ENCODE measurements at places on chromosomes 11 and 22.

DNA sequence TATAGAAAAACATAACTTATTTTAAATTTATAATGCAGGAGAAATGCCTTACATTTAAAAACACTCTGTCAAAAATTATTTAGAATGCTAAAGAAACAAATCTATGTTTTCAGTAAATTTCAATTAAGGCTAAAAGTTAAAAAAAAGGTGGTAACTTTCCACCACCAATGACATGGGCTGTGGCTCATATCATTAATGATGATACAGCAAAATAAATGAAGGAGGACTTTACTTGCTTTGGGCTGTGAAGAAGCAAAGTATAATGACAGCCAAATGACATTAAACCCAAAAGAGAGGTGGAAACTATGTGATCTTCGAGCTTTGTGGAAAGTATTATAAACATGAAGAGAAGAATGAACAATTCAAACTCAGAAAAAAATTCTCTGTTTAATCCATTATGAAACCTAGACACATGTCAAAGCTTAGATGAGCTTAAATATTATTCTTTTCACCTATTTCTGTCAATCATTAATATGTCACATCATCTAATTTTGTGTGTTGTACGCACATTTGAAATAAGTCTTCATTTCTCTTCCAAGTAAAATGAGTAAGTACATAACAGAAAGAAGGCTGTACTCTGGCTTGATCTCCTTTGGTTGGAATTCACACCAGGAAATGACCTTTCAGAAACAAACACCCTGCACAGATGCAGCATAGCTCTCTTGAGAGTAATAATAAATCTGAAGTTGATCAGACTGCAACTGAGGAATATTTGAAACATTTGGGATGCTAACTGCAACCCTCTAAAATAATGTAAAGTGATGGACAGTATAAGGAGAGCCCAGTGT is 265.8 kb downstream of the TTC28 start:
- H3K4me1 ChIP-seq, result peaks cover 41% of the 10 kb centered on the region
- peak overlapping the region; percentile 60 for H3K27ac ChIP-seq
- H3K36me3 ChIP-seq, result no peaks in the 10 kb centered on the region

- no peak overlapping the region for H3K27ac ChIP-seq
- H3K4me3 ChIP-seq, result peak overlapping the region; percentile 76
- DNase-seq, result no peak
- H3K27me3 ChIP-seq, result peaks cover 34% of the 10 kb centered on the region
These were observed 615 bp downstream of the FADS3 start for GRCh38 chr11:61890529-61891330.

DNA sequence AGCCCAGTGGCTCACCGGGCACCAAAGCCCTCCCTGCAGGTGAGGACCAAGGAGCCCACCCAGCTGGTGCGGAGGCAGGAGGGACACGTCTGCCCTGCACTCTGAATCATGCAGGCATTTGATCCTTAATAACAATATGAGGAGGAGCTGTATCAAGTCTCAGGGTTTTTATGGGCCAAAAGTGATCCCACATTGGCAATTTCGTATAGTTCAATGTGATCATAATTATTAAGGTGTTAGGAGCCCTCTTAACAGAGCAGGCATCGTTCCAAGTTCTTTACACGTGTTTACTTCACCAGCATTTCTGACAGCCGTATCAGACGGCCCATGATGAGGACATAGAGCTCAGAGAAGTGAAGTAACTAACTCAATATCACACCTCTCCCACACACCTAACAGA is 91.9 kb upstream of the PRR5 start:
- H3K36me3 ChIP-seq, result no peaks in the 10 kb centered on the region
- H3K4me3 ChIP-seq, result no peak overlapping the region
- H3K27ac ChIP-seq, result no peak overlapping the region
- H3K27me3 ChIP-seq, result peaks cover 34% of the 10 kb centered on the region

DNA sequence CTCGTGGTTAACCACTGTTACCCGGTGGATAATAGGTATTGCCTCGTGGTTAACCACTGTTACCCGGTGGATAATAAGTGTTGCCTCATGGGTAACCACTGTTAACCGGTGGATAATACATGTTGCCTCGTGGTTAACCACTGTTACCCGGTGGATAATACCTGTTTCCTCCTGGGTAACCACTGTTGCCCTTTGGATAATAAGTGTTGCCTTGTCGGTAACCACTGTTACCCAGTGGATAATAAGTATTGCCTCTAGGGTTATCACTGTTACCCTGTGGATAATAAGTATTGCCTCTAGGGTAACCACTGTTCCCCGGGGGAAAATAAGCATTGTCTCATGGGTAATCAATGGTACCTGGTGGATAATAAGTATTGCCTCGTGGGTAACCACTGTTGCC is 15.0 kb upstream of the NXPE4 start:
- H3K27ac ChIP-seq, result no peak overlapping the region
- DNase-seq, result no peak
- H3K4me3 ChIP-seq, result no peak overlapping the region
- H3K4me1 ChIP-seq, result no peaks in the 10 kb centered on the region

GRCh38 chr11:66335531-66336233 is 552 bp downstream of the RIN1 start:
- no peaks in the 10 kb centered on the region for H3K27me3 ChIP-seq
- H3K36me3 ChIP-seq, result no peaks in the 10 kb centered on the region
- H3K4me3 ChIP-seq, result peak overlapping the region; percentile 90
- peak; percentile 59 for DNase-seq
- peaks cover 27% of the 10 kb centered on the region for H3K4me1 ChIP-seq

GRCh38 chr11:61164606-61165424 is 3.6 kb upstream of the VPS37C start:
- no peak for DNase-seq
- no peaks in the 10 kb centered on the region for H3K36me3 ChIP-seq
- peaks cover 3% of the 10 kb centered on the region for H3K27me3 ChIP-seq
- peaks cover 49% of the 10 kb centered on the region for H3K4me1 ChIP-seq

- H3K4me1 ChIP-seq, result peaks cover 24% of the 10 kb centered on the region
- H3K4me3 ChIP-seq, result peak overlapping the region; percentile 100
- no peak for DNase-seq
- no peaks in the 10 kb centered on the region for H3K27me3 ChIP-seq
- peaks cover 37% of the 10 kb centered on the region for H3K36me3 ChIP-seq
These were observed 434 bp downstream of the BANF1 start for GRCh38 chr11:66002648-66003225.
